ENCODE measurements at places on chromosomes 2 and 18. TPM values are rescaled to one million over a fixed set of nuclear protein-coding genes. Genes with fewer than 3 reads are reported as not detected.

GRCh38 chr2:241860184-241861078 lies 1.7 kb upstream of the PDCD1 start:
- no peak for DNase-seq

The GRB14 gene
- total RNA-seq: not detected

The KHK gene
- total RNA-seq: 0.56 TPM

DNA sequence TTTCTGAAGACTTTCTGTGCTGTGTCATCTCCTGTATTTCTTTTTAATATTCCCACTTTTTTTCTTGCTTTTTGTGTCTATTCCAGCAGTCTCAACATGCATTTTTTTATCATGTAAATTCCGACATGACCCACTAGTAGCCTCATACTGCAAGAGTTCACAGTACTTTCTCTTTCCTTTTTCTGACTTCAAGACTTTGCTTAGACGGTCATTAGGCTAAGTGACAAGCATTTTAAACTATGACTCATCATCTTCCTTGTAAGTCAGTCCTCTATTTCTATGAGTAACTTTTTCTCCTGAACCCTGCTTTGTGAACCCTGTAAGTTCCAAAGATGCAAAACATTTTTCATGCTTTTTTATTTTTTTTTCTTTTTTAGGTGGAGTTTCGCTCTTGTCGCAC lies 381.2 kb downstream of the TXNL1 start:
- peak; percentile 96 for DNase-seq

- DNase-seq: peak; percentile 47
These were observed 54.1 kb downstream of the BAZ2B start for GRCh38 chr2:159562248-159562647.

- peak; percentile 55 for DNase-seq
These were observed 46.8 kb downstream of the RPIA start for GRCh38 chr2:88738271-88738670.

GRCh38 chr2:46701152-46701551 lies 214.5 kb downstream of the MCFD2 start:
- DNase-seq: peak; percentile 72

GRCh38 chr2:101089419-101089818 lies 61.8 kb downstream of the TBC1D8 start:
- DNase-seq: no peak

- DNase-seq: no peak
These were observed at the start of gene SLC30A3 for GRCh38 chr2:27262379-27263286. TSS of gene SLC30A3 (minus strand) at chr2:27263047. CDS start at chr2:27262906, 141 bp downstream.

All from IMR-90 (cell line).